Stimulated activated CD4-positive, alpha-beta T cell treated with anti-CD3 and anti-CD28 coated beads, Interleukin-2, amount 100 ng/mL, for 48 hours (primary cell): ENCODE measurements at places on chromosomes 3 and 15.

DNA sequence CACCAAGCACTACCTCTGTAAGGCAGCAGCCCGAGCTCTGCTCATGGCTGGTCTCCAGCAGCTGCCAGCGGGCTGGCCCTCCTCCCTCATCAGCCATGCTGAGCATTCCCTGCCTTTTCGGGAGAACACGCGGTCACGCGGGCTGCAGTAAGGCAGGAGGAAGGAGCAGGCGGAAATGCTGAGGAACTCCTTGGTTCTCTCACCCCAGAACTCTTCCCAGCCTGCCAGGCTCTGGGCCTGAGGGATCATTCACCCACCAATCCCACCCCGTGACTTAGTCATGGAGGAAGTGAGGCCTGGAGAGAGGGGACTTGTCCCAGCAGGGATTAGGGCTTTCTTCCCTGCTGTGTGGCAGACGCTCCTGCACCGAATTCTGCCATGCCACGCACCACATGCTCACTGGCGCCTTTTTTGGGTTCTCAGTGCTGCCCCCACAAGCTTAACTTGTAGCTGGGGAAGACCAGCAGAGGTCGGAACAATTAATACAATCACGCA lies 42.9 kb upstream of the RPL32 start:
- no peak for DNase-seq

GRCh38 chr3:149796026-149796425 lies 3.7 kb upstream of the ANKUB1 start:
- no peak for DNase-seq

DNA sequence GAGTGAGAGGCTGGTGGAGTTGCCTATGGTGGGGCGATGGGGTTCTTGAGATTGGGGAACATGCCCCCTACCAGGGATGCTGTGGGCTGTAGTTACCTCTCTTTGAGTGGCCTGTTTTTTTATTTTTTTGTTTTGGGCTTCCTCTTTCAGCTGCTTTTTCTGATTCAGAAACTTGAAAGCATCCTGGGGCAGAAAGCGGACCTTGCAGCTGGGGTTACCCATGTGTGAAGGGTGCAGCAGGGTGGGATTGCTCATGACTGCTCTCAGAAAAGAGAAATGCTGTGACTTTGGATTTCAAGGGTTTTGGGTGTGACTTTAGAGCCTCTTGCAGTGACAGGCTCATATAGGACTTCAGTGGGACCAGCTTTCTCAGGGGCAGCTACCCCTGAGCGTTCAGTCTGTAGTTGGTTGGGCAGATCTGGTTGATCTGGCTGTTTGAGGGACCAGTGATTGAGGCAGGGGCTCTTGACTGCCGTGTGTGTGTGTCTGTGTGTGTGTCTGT lies 1.8 kb downstream of the LIMD1 start:
- DNase-seq, result no peak

GRCh38 chr15:75921732-75922703 lies 18.3 kb downstream of the FBXO22 start:
- no peak for DNase-seq

GRCh38 chr3:55870594-55870993 lies 383.5 kb upstream of the WNT5A start:
- no peak for DNase-seq

DNA sequence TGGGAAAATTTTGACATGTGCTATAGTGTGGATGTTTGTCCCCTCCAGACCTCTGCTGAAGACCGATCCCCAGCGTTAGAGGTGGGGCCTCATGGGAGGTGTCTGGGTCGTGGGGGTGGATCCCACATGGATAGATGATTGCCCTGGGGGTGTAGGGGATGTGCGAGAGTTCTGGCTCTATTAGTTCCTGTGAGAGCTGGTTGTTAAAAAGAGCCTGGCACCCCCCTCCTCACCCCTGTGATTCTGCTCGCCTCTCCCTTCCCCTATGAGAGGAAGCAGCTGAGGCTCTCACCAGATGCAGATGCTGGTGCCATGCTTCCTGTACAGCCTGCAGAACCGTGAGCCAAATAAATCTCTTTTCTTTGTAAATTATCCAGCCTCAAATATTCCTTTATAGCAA lies 67.4 kb downstream of the ATP10A start:
- no peak for DNase-seq

DNA sequence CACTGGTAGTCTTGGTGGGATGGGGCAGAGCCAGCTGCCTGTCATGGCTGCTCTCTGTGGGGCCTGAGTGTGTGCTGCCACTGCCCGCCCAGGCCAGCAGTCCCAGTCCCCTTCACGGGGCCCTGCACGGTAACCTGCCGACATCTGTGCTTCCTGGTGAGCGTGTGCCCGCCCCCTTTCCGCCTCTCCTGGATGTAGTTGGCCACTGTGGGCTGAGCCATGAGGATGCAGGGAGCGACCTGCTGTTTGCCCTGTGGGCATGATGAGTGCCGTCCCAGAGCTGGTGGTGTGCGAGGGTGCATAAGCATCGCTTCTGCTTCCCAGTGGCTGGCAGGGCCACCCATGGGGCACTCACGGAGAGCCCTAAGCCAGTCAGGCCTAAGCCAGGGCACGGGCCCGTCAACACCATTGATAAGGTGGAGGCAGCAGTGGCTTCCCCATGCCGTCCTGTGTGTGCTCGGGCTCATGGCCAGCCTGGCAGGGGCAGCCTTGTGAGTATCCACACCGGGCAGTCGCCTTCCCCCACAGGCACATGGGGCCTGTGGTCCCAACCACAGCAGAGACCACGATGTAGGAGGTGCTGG lies 14.6 kb downstream of the PLXNA1 start:
- DNase-seq, result no peak

DNA sequence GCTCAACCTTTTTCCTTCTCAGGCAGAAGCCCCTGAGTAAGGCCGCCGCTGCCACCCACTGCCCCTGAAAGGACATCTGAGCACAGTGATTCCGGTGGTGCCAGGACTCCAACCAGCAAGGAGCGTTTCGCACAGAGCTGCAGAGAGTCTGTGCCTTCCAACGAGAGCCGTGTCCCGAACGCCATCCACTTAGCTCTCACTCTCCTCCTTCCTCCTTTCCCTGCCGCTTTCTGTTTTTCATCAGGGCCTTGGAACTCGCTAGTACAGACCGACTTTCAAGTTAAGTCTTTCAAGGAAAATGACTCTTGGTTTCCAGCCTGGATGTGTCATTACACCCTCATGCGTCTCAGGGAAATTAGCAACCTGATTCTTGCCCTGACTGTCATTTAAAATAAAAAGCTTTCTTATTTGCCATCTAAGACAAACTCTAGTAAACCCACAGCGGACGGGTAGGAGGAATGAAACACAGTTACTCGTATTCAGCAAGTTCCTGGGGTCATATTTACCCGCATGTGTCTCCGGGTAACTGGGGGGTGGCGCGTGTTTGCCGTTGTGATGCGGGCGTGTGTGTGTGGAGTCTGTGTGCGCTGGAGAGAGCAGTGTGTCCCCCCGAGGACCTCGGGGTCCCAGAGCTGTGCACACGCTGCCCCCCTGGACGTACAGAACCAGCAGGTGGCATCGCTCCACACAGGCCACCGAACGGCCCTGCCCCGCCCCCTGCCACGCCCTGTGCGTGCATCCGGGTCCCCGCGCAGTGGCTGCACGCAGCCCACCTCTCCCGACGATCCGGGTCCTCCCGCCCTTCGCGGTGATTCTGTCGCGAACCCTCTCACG lies 30.4 kb upstream of the ALDH1A3 start:
- DNase-seq, result peak; percentile 41

- DNase-seq, result no peak
These were observed 240.0 kb upstream of the CFAP20DC start for GRCh38 chr3:59289831-59290230.

DNA sequence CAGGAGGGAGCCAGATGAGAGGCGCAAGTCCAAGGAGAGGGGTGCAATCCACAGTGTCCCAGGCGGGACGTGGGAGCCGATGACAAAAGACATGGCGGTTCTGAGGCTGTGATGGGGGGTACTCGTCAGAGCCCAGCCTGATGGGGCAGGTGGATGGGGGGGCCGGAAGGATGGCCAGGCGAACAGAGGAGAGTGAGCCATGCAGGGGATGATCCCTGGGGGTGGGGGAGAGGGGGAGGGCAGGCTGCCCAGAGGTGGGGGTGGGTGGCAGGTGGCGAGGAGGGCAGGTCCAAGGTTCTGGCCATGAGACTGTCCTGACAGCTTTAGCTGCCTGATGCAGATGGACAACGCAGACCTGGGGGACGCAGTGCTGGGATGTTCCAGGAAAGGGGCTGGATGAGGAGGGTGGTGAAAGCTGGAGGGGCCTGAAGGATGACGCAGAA lies 8.9 kb upstream of the CSPG4 start:
- no peak for DNase-seq

DNA sequence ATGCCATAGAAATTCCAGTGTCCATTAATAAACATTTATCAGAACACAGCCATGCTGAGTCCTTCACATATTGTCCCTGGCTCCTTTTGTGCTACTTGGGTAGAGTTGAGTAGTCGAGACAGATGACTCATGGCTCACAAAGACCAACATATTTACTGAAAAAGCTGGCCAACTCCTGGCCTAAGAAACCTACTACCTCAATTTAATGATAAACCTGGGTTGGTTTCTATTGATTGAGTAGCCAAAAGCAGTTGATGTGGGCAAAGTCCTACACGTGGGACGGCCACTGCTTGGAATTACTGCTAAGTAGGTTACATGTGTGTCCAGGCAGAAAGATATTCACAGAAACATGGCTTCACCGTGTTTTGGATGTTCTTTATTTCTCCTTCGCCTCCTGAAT lies 402.2 kb downstream of the NR2F2 start:
- DNase-seq, result no peak

DNA sequence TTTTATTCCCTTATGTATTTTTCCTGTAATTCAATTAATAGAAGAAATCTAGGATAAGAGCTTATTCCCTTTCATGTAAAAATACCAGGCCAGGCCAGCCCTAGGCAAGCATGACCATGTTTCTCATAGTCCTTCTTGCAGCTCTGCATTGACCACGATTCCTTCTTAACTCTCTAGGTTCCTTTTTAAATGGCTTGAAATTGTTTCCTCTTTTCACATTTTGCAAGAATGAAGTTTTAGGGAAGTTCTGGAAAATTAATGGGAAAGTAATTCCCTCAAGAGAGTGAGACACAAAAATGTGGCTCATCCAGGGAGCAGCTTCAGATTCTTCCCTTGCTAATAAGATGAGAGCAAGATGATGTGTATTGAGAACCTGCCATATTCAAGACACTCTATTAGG lies 116.5 kb upstream of the FGF7 start:
- DNase-seq, result no peak

- DNase-seq, result no peak
These were observed 52.1 kb downstream of the GATM start for GRCh38 chr15:45326280-45326679.

DNA sequence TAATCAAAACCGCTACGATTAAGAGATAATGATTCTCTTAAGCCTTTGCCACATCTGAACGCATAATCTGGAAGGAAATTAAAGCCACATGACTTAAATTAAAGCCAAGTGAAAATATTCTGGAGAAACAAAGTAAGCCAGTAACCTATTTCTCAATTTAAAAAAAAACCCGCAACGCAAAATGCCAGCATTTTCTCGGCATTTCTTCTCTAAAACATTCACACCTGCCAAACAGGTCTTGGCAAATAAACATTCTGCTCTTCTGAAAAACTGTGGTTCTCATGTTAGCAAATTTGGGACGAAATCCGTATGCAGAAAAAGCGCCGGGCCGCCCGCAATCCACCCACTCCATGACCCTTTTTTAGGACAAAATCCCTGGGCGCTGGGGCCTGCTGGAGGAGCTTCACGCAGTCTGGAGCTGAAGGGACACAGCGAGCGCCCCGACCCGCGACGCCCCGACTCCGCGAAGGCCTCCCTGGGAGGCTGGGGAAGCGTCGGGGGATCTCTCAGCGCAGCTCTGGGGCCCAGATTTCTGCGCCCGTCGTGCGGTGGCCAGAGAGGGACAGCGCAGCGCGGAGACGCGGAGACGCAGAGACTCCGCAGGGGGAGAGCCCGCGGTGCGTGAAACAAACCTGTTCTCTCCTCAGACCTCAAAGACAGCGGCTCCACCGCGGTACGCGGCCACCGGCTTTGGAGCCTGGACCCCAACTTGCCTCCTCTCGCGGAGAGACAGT lies 471 bp downstream of the NKIRAS1 start:
- DNase-seq, result no peak

DNA sequence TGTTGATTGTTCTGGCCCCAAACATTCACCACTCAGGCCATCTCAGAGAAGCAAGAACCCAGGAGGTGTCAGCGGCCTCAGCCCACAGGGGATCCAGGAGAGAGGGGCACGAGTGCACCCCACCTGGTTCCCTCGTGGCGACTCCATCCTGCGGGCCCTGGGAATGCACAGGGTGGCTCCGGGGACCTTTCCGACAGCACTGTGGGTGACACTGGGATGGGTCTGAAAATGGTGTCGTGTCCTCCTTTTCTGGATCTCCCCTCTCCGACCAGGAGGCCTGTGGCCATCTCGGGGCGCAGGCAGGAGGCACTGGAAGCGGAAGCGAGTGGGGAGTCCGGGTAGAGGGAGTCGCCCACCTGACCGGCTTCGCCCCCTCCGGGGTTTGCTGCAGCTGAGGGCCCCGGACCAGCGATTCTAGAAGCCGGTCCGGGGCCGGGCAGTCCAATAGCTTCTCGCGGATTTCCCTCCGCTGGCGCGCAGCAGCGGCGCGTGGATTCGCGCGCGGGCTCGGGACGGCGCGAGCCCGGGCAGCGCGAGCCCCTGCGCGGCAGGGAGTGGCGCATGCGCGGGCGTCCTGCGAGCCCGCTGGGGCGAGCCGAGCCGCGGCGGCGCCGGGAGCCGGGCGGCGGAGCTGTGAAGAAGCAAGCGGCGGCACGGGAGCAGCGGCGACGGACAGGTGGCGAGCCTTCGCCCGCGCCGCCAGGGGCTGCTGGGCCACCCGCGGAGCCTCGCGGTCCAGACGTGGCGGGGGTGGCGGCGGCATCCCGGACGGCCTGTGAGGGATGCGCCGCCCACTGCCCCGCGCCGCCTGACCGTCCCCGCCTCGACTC lies at the start of gene DOCK3:
DOCK3 (plus strand) TSS at position 579 of the 830 bp plus-strand sequence. CDS start 337 bp downstream, outside the sequence.
- peak; percentile 52 for DNase-seq

GRCh38 chr15:70480196-70480856 lies 283.0 kb downstream of the UACA start:
- DNase-seq, result peak; percentile 53

GRCh38 chr3:129424185-129424841 lies 4.1 kb downstream of the EFCAB12 start:
- DNase-seq, result no peak

DNA sequence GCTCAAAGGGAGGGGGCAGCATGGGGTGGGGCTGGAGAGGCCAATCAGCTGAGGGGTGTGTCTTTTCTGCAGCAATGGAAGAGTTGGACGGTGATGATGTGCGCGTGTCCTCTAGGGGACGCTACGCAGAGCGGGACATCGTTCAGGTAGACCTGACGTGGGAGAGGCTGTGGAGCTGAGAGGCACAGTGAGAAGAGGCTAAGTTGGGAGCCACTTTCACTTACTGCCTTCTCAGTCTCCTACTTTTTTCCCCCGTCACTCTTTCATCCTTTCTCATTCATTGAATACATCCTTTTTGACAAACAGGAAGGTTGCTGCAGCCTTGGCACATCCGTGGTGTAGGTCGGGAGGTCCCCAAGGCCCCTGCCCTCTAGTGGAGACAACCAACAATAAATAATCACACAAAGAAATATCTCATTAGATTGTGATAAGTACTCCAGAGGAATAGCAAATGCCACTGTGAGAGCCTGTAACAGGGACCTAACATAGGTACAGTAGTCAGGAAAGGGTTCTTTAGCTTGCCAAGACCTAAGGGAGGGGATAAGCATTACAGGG lies 4.4 kb upstream of the BRPF1 start:
- peak; percentile 60 for DNase-seq
